Esophagus squamous epithelium (tissue), 5 donors: ENCODE measurements at places on chromosomes 11 and 22. TPM values are rescaled to one million over a fixed set of nuclear protein-coding genes. Genes with fewer than 3 reads are reported as not detected.

- DNase-seq, result no peak
Observed at GRCh38 chr11:108135845-108136544, 14.6 kb downstream of the ACAT1 start.

GRCh38 chr11:126214441-126214840 lies 2.9 kb downstream of the FAM118B start:
- DNase-seq, result no peak

Gene TRIM6
- 6.7 TPM for total RNA-seq

Gene LRRC4C
- not detected for total RNA-seq

Gene PLAAT4
- 3.9 TPM for total RNA-seq

DNA sequence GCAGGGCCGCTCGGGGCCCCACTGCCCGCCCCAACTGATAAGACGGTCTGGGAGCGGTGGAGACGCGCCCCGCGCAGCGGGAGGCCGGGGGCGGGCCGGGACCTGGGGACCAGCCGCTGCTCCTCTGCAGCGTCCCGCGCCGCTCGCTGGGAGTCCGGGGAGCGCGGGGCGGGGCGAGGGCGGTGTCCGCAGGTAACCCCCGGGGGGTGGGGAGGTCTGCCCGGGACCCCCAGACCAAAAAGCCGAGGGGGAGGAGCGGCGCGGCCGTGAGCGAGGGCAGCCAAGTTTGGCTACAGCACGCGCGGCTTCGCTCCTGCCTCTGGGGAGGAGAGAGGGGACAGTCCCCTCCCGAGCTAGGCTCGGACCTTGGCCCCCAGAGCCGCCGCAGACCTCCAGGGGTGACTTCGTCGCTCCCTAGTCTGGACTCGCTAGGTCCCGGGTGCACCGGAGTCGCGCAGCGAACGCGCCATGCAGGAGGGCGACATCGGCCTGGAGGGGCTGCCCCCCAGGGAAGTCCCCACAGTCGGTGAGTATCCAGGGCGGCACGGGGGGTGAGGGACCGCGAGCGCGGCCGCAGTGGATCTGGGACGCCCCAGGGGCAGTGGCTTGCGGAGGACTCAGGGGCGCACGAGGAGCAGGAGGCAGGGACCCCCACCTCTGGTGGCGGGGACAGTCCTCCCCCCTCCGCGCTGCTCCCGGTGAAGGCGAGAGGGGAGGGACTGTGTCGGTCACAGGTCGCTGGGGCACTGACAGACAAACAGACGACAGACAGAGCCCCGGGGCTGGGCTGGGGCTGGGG lies 92.3 kb upstream of the ANO1 start:
- no peak for DNase-seq
